Endodermal cell (in vitro differentiated cells): ENCODE measurements at places on chromosomes 7 and 10.

DNA sequence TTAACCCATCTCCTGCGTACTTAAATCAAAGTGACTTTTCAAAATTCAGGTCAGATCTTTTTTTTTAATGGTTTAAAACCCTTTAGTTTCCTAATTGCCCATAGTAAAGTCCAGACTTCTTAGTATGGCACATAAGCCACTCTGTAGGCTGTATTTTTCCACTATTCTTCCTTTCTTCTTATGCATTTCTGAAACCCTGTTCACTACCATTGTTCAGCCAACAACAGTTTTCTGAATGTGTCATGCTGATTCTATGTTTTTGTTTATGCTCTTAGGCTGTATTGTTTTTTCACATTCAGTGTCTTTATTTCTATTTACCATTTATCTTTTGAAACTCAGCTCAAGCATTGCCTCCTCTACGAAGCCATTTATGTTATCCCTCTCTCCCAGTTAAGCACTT, 26.7 kb downstream of the CCSER2 start:
- no peak for DNase-seq

- no peak for DNase-seq
These were observed 72.4 kb downstream of the ABCC2 start for GRCh38 chr10:99854860-99855259.

DNA sequence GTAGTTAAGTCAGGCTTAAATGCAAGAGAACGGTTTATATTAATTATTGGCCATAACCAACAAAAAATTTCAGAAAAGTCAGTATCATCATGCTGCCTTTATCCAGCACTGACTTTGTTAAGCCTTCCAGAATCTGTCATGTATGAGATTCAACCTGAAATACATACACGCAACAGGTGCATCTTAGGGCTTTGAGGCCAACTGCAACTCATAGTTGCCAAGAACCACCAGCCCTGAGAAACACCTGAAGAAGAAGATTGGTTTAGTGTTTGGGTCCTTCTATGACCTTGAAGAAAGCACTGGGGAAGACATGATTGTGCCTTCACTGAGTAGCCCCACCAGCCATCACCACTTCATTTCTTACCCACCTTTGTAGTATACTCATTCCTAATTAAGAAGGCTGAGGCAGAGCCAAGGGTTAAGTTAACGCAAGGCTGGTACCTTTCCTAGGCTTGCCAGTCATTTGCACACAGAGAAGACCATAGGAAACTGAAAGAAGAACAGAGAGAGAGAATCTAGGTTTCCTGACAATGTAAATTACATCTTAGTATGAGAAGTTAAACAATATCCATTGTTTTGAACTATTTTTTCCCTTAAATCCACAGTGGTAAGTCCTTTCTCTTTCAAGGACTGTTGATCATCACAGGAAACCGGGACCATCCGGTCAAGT, 200.1 kb upstream of the PRKCQ start:
- no peak for DNase-seq

DNA sequence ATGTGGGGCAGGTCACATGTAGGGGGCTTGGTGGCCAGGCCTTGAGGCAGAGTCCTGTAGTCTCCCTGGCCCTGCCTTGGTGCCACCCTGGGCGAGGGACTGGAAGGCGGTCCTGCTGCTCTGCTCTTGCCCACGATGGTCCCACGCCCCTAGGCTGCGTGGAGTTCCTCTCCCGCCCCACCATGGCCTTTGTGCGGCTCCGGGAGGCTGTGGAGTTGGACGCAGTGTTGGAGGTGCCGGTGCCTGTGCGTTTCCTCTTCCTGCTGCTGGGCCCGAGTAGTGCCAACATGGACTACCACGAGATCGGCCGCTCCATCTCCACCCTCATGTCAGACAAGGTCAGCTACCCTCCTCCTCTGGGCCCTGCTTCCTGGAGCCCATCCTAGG, 10.0 kb downstream of the FASTK start:
- DNase-seq: no peak

GRCh38 chr7:69205581-69205980, 392.7 kb upstream of the AUTS2 start:
- DNase-seq: no peak

DNA sequence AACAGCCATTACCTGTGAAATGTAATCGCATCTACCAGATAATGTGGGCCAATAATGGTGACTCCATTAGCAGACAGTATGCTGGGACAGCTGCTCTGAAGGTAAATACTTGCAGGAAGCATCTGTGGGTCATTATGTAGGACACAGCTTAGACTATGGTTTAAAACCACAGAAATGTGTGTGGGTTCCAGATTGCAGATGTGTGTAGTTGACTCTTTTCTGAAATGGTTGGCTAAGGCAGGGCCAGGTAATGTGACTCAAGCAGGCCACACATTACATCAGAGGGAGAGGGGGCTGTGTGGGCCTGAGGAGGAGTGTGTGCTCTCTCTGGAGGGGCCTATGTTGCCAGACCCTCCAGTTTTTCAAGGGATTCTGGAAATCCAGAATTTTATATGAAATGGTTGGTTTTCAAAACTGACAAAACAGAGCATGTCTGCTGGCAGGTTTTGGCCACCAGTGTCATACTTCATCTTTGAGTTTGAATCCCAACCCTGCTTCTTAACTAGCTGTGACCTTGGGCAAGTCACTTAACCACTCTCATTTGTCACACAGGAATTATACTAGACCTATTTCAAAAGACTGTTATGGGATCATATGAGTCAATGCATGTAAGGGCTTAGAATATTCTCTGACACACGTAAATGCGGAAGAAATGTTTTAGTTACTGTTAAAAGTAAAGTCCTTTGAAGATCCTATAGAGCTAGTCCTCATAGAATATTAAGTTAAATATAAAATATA, 64.5 kb downstream of the MCMBP start:
- no peak for DNase-seq

DNA sequence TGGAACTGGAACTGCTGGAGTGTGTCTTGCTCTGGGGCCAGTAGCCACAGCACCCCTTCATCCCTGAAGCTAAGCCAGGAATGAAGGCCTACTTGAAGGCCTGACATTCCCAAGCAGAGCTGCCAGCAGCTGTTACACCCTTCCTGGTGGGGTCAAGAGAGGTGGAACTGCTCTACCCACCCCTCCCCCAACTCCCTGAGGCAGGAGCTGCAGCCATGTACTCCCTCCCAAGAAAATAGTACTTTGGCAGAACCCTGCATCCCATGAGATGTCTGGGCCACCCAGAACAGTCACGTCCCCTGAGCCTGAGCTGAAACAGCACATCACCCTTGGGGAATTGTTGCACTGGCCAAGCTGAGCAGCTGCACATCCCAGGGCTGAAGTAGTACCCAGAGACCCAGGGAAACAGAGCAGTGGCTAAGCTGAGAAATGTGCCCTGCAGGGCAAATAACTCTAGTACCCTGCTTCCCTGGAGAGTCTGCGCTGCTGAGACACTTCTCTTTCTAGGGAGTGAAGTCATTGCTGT, 63.4 kb upstream of the PLA2G12B start:
- no peak for DNase-seq

GRCh38 chr7:15820319-15820718, 133.8 kb upstream of the MEOX2 start:
- DNase-seq: no peak

GRCh38 chr7:34041707-34042106, 136.4 kb downstream of the BMPER start:
- no peak for DNase-seq

- no peak for DNase-seq
These were observed 39.1 kb downstream of the VOPP1 start for GRCh38 chr7:55533050-55533728.

DNA sequence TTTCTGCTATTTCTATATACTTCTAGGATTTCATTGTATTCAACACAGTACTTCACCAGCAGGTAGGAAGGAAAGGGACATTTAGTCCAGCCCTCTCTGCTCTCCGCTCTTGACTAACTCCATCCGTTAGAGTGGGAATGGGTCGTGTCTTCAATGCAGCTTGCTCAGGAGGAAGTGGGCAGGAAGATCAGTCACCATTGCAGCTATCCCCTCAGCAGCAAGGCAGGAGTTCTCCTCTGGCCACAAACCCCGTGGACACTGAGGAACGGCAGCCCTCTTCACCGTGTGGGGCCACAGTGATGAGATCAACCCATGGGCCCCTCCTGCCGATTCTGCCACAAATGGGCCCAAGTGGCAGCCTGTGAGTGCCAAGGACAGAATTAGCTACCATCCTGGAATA, 30.2 kb upstream of the IKZF1 start:
- DNase-seq: no peak

DNA sequence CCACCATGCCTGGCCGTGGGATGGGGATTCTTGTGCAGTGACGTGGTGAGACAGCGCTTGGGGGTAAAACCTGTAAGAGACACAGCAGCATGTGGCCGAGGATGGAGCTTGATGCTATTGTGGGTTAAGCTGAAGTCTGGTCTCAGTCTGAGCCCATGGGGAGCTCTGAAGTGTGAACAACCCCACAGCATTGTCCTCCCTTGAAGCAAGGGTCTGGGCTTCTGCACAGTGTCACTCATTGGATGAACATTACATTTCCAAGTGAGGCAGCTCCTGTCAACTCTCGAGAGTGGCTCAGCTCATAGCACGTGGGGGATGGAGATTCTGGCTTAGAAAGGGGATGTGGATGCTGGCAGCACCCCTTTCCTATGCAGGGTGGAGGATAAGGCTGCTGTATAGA, 32.2 kb upstream of the ZNF438 start:
- DNase-seq: no peak

GRCh38 chr10:31340343-31340742, 21.3 kb downstream of the ZEB1 start:
- DNase-seq: no peak

- no peak for DNase-seq
These were observed 5.6 kb downstream of the SSC4D start for GRCh38 chr7:76403780-76404494.

GRCh38 chr7:50287129-50287528, 17.4 kb upstream of the IKZF1 start:
- DNase-seq: no peak

- peak; percentile 61 for DNase-seq
These were observed 12.1 kb upstream of the MYL7 start for GRCh38 chr7:44152971-44153947.

DNA sequence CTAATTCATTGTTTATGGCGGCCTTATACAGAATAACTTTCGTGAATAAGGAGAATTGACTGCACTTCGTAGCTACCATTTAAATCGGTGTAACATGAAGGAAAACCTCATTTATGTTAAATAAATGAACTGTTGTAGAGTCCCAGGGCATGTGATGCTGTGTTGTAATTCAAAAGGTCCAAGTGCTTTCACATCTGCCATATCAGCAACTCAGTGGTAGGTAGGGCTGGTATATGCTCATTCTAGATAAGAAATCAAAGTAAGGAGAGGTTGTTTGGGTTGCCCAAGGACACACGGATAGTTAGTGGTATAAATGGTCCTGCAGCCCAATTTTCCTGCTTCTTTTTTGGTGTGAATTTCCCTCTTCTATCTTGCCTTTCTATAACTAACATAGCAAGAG, 15.8 kb downstream of the BBS9 start:
- no peak for DNase-seq

DNA sequence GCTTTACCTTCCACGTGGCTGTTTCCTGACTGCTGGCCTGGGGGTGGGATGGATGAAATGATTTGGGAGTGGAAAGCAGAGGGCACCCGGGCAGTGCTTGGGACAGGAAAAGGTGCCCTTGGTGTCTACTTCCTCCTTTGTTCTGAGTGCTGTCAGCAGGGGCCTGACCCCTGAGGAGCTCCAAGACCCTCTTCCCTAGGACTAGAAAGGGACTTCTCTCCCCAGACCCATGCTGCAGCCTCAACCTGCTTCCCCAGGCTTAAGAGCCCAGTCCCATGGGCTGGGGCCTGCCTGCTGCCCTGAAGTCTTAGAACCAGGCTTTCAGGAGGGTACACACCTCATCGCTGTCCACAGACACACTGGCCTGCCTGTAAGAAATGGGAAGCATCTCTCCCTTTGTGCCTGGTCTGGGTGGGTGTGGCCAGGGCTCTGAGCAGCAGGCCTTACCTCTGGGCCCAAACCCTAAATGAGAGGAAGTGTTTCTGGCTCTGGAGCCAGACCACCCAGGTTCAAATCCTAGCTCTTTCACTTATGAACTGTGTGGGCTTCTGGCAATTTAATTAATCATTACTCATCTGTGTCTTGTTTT, 12.9 kb downstream of the CDH23 start:
- DNase-seq: peak; percentile 45

DNA sequence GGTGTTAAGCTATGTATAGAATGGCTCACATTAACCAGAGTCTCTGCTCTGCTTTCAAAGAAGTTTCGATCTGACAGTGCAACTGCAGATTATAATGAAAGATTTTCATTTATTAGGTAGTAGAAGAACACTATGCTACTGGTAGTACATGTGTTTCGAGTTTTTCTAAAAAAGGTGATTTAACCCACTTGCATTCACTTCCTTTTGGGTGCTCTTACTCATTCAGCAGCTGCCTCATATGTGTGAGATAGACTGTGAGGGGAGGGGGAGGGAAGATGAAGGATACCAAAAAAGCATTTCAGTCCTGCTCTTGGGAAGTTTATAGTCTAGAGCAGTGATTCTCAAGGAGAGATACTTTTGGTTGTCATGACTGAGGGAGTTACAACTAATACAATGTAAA, 20.4 kb downstream of the PLEKHA8 start:
- DNase-seq: no peak

- DNase-seq: no peak
These were observed 185.6 kb downstream of the LRMDA start for GRCh38 chr10:75616874-75617478.

DNA sequence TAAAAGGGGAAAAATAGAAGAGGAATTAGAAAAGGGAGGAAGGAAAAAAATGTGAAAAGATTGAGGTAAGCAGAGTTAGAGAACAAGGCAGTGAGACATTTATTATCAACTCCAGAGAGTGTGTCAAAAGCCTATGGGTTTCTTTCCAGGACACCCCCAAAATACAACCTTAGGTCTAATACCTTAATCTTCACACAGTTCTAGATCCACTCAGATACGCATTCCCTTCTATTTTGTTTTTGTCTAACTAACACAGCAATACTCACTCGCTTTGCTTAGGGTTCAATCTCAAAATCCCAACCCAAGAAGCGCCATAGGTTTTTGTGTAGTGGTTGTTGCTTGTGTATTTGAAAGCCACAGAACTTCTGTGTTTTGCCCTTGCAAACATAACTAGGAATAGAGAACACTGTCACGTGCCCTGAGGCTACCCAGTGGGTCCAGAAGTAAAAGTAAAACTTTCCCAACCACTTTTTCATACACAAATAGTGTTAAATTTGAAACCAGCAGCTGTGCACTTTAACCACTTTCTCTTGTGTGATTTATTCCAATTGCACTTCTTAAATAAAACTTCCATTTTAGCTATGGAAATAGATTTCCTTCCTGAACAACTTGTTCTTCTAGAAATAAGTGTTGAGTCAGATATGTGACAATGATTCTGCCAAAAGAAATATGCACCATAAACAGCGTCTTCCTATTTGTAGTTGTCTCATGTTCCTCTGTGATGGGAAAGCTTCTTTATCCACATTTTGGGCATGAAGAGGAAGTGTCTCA, 414.7 kb upstream of the GHITM start:
- no peak for DNase-seq

GRCh38 chr10:63388421-63389031, 77.3 kb downstream of the JMJD1C start:
- no peak for DNase-seq

GRCh38 chr10:95755511-95756004, 405 bp upstream of the ENTPD1 start:
- DNase-seq: peak; percentile 77
